ENCODE measurements at places on chromosomes 1 and 21.

DNA sequence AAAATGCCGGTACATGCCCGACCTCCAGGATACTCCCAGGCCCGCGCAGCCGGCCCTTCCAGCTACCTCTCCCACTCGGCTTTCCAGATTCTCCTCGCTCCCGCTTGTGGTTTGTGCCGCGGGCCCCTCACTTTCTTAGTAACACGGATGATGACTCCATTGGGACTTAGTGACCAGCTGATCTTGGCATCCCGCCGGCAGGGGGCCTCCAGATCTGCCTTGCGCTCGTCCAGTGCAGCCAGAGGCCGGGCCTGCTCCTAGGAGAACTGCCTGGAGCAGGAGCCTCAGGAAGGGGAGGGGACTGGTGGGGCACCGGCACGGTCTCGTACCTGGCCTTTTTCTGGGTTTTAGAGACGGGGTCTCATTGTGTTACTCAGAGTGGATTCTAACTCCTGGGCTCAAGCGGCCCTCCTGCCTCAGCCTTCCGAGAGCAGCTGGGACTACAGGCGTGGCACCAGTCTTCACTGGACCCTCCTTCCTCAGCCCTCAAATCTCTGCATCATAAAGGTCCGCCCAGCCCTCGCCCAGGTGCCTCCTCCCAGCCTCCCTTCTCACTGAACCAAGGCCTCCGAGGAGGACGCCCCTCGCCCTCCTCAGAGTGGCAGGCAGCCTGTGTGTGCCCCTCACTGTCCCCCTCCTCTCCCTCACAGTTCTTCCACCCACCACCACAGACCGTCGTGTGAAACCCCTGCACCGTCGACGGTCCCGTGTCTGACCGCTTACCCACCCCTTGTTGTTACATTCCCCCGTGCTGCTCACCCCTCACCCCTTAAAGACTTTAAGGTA lies 78.6 kb downstream of the SLC25A24 start:
- H3K4me1 ChIP-seq: no peaks in the 10 kb centered on the region
- H3K4me3 ChIP-seq: no peak overlapping the region
- H3K27ac ChIP-seq: no peak overlapping the region
- peaks cover 4% of the 10 kb centered on the region for H3K27me3 ChIP-seq
- DNase-seq: peak; percentile 18

GRCh38 chr1:42348498-42348897 lies 13.5 kb upstream of the FOXJ3 start:
- no peak overlapping the region for H3K27ac ChIP-seq
- H3K4me3 ChIP-seq: no peak overlapping the region
- no peaks in the 10 kb centered on the region for H3K4me1 ChIP-seq
- no peaks in the 10 kb centered on the region for H3K36me3 ChIP-seq
- no peak for DNase-seq

- peak; percentile 66 for DNase-seq
- peak overlapping the region; percentile 93 for H3K27ac ChIP-seq
- H3K27me3 ChIP-seq: no peaks in the 10 kb centered on the region
- peaks cover 29% of the 10 kb centered on the region for H3K4me1 ChIP-seq
Measured at GRCh38 chr1:235019471-235019870, 109.2 kb downstream of the TOMM20 start.

GRCh38 chr1:15941044-15941840 lies 34.7 kb downstream of the ZBTB17 start:
- H3K27me3 ChIP-seq: no peaks in the 10 kb centered on the region
- H3K4me1 ChIP-seq: peaks cover 19% of the 10 kb centered on the region
- H3K36me3 ChIP-seq: peaks cover 28% of the 10 kb centered on the region
- no peak overlapping the region for H3K27ac ChIP-seq
- DNase-seq: no peak
- H3K4me3 ChIP-seq: no peak overlapping the region

GRCh38 chr1:84301785-84302385 lies 377 bp downstream of the SAMD13 start:
- DNase-seq: no peak
- no peaks in the 10 kb centered on the region for H3K27me3 ChIP-seq
- peak overlapping the region; percentile 55 for H3K4me3 ChIP-seq
- no peaks in the 10 kb centered on the region for H3K36me3 ChIP-seq
- H3K27ac ChIP-seq: peak overlapping the region; percentile 27

DNA sequence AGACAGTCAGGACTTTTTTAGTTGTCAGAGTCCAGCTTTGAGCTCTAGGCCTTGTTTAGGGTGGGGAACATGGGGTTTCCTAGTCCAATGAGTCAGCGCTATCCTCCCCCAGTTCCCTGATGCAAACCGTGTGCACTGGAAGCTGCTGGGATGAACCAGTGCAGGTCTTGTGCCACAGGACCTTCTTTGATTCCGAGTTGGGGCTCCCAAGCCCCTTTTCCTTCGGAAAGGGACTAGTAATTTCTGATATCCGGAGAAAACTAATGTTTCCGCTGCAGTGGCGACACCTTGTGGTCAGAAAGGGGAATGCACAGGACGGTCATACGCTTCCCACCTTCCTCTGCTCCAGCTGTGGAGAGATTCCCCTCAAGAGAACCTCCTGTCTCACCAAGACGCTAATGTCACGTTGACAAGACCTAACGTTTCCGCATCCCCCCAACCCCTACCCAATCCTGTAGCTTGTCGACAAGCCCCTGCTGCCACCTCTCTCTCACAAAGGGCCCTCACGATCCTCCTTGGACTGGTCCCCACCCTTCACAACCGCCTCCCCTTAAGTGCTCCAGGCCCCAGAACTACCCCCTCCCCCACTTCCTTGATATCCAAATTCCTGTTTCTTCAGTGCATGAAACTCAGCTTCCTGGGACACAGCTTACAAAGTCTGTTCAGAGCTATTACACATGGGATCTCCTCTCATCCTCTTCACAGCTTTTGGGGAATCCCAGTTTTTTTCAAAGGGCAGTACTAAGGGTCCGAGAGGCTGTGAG lies 30.9 kb downstream of the GPA33 start:
- H3K36me3 ChIP-seq: no peaks in the 10 kb centered on the region
- DNase-seq: peak; percentile 24
- no peak overlapping the region for H3K4me3 ChIP-seq

- no peak overlapping the region for H3K27ac ChIP-seq
- peaks cover 2% of the 10 kb centered on the region for H3K36me3 ChIP-seq
- DNase-seq: peak; percentile 40
- H3K4me3 ChIP-seq: no peak overlapping the region
Measured at GRCh38 chr1:150420560-150421265, 56.8 kb downstream of the RPRD2 start.

DNA sequence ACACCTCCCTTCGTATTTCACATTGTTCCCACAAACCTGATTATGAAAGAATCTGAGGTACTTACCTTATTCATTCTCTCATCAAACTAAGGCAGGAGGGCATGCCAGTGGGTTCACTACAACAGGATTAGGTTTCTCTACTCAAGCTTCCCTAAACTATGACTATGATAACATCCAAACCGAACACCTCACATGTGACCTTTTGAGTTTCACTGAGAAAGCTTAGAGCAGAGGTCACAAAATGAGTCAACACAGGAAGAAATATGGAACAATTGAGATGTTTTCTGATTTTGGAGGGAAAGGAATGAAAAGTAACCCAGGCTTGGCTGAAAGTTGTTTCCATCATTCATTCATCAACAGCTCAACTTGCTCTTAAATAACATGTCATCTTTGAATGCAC lies 24.1 kb downstream of the UBR4 start:
- no peak overlapping the region for H3K27ac ChIP-seq
- no peak for DNase-seq
- no peaks in the 10 kb centered on the region for H3K4me1 ChIP-seq
- peaks cover 59% of the 10 kb centered on the region for H3K36me3 ChIP-seq
- H3K27me3 ChIP-seq: no peaks in the 10 kb centered on the region

DNA sequence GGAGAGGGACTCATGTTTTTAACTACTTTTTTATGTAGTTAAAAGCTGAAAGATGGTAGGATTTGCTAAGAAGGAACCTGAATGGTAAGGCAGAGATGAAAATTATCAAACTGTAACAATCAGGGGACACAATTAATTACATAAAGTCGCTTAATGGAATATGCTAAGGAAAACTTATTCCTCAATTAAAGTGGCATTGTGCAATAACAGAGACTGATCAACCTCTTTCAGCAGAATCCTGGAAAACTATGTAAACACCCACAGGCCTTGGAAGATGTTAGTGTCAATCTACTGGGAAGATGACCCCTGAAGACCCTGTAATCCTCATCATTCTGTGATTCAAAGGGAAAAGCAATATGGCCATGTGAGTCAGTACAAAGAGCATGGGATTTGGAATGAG lies 46.8 kb upstream of the NPL start:
- no peaks in the 10 kb centered on the region for H3K4me1 ChIP-seq
- no peak overlapping the region for H3K27ac ChIP-seq
- H3K4me3 ChIP-seq: no peak overlapping the region
- no peaks in the 10 kb centered on the region for H3K27me3 ChIP-seq

DNA sequence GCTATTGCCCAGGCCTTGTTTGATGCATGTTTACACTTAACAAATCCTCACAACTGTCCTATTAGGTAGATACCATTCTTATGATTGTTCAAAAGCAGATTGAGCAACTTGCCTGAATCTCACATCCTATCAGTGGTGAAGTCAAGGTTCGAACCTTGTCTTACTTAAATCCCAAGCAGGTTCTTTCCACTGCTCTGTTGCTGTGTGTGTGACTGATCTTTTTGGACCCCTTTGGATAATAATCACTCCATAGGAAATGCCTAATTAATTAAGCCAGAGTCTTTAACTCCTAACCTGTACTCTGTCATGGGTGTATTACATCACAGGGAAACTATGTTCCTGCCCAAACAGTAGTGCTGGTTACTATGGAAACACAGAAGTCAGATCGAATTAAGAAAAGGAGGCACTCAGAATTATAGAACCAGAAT lies 84.2 kb downstream of the SPATA46 start:
- no peak overlapping the region for H3K27ac ChIP-seq
- no peaks in the 10 kb centered on the region for H3K36me3 ChIP-seq
- peak; percentile 58 for DNase-seq
- peaks cover 4% of the 10 kb centered on the region for H3K4me1 ChIP-seq

- DNase-seq: no peak
- H3K36me3 ChIP-seq: no peaks in the 10 kb centered on the region
- no peaks in the 10 kb centered on the region for H3K27me3 ChIP-seq
- H3K27ac ChIP-seq: no peak overlapping the region
- no peak overlapping the region for H3K4me3 ChIP-seq
Measured at GRCh38 chr21:39946199-39946598, 79.0 kb downstream of the PCP4 start.

DNA sequence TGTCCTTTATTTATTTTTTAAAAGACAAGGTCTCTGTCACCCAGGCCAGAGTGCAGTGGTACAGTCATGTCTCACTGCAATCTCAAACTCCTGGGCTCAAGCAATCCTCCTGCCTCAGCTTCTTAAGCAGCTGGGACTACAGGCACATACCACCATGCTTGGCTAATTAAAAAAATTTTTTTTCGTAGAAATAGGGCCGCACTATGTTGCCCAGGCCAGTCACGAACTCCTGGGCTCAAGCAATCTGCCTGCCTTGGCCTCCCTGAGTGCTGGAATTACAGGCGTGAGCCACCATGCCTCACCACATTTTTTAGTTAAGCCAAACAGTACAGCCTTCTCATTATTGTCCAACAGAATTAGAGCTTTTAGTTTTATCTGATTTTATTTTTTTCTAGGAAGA lies 7.4 kb upstream of the ADAR start:
- no peak for DNase-seq
- no peak overlapping the region for H3K27ac ChIP-seq
- peaks cover 5% of the 10 kb centered on the region for H3K36me3 ChIP-seq

GRCh38 chr1:182720463-182720862 lies 36.1 kb upstream of the RGS8 start:
- H3K27me3 ChIP-seq: no peaks in the 10 kb centered on the region
- no peaks in the 10 kb centered on the region for H3K4me1 ChIP-seq
- no peaks in the 10 kb centered on the region for H3K36me3 ChIP-seq
- no peak overlapping the region for H3K4me3 ChIP-seq

DNA sequence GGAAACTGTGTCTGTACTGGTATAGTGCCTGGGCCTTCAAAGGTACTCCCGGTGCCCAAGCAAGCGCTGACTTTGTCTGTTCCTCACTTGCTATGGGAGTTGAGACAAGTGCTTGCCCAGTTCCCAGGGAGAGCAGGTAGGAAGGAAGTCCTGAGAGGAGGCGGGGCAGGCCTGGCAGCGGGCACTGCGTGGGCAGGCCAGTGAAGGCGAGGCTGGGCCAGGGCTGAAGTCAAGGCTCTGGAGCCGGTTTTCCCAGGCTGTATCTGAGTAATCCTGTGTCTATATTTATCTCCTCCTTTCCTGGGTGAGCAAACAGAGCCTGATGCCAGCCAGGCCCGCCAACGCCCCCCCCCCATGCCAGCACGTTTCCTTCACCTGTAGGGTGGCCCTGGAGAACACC lies 15.9 kb upstream of the EDN2 start:
- H3K4me1 ChIP-seq: peaks cover 50% of the 10 kb centered on the region
- peak overlapping the region; percentile 18 for H3K27ac ChIP-seq
- no peak overlapping the region for H3K4me3 ChIP-seq
- DNase-seq: no peak

GRCh38 chr1:193774536-193775323 lies 588.3 kb upstream of the B3GALT2 start:
- H3K27me3 ChIP-seq: no peaks in the 10 kb centered on the region
- no peak for DNase-seq
- no peaks in the 10 kb centered on the region for H3K36me3 ChIP-seq
- H3K27ac ChIP-seq: no peak overlapping the region
